ENCODE measurements at places on chromosomes 3 and 15.

GRCh38 chr15:33396475-33396874, 85.7 kb downstream of the RYR3 start:
- DNase-seq: no peak

DNA sequence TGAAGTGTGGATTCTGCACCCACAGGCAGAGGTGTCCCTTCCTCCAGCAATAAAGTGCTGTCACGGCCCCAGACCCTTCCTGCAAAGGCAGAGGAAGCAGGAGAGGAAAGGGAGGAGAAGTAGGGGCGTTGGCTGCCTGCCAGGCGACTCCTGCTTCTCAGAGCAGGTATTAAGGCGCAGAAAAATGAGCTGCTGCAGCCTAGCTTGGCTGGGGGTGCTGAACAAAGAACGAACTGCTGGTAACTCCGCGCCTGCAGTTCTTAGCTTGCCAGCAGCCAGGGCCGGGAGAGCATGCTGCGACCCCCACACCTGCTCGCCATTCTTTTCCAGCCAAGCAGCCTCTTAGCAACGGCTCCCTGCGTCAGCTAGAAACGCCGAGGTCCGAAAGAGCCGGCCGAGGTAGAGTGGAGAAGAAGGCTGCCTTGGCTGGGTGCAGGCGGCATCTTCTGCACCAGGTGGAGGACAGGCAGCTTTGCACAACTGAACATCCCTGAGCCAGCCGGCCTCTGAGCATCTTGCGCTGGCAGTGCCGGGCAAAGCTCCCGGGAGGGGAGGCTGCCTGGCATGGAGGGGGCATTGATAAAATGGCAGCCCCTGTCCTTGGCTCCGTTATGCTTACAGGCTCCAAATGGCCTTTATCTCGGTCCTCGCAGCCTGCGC, 296.0 kb downstream of the MEX3B start:
- no peak for DNase-seq

- DNase-seq: no peak
Observed at GRCh38 chr3:100766069-100766468, 56.8 kb downstream of the TFG start.

- DNase-seq: no peak
Observed at GRCh38 chr3:20811631-20812030, 625.6 kb upstream of the SGO1 start.

- no peak for DNase-seq
Observed at GRCh38 chr3:109225516-109225915, 89.0 kb downstream of the C3orf85 start.
